ENCODE measurements at places on chromosomes 6 and 20.
A peak's percentile ranks its signal among the peaks of the same experiment; 100 is the strongest.

DNA sequence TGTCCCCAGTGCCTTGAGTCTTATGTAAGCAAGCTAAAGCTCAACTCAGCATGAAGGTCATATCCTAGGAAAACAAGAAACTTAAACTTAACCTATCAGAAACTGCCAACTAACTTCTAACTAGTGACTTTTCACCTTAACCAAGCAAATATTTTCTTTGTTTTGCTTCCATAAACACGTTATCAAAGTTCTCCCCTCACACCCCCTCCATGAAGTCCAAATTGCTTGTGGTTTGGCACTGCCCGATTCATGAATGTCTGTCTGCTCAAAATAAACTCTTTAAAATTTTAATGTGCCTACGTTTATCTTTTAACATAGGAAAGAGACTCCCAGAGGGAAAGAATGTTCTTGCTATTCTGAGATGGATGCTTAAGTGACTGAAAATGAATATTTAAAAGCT, 34.9 kb downstream of the GSTA2 start:
- DNase-seq: no peak

GRCh38 chr6:101537753-101538316, 144.3 kb downstream of the GRIK2 start:
- no peak for DNase-seq

GRCh38 chr6:106628658-106629102, 618 bp downstream of the RTN4IP1 start:
- no peak for DNase-seq

DNA sequence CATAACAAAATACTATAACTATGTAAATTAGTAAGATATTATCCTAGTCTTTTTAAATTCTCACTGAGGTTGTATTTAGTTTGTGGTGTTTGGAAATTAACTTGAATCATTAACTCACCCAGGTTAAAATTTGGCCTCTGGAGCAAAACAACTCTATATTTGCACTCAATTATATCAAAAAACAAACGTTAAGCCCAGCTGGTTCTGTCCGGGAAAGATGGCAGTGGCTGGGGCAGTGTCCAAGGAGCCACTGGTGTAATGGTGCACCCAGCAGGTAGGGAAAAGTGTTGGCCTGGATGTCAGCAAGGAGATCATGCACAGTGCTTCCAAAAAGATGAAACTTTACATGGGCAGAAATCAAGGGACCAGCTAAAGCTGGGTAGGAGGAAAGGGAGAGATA, 285.3 kb upstream of the CITED2 start:
- no peak for DNase-seq

DNA sequence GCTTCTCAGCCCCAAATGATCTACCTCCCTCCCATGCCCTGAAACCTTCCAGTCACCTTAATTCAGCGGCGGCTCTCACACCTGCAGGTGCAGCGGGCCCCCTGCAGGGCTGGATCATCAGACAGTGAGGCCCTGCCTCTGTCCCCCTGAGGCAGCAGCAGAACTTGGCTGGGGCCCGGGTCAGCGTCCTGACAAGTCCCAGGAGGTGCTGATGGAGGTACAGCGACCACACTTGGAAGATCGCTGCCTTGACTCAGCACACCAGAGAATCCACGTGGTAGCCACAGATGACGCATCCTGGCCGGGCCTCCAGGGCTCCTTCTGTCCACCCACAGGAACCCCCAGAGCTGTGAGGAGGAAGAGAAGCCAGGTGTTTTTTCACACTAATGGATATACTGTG, 116.4 kb upstream of the THBS2 start:
- no peak for DNase-seq

- no peak for DNase-seq
Observed at GRCh38 chr6:47016909-47017308, 25.2 kb downstream of the ADGRF1 start.

GRCh38 chr6:35449287-35449881, 2.8 kb upstream of the FANCE start:
- DNase-seq: peak; percentile 74

- DNase-seq: no peak
Observed at GRCh38 chr6:149293244-149293643, 24.3 kb upstream of the TAB2 start.

GRCh38 chr20:41618807-41619311, 682 bp upstream of the CHD6 start:
- DNase-seq: peak; percentile 72

GRCh38 chr6:101178748-101179147, 214.8 kb upstream of the GRIK2 start:
- DNase-seq: no peak

GRCh38 chr6:90238496-90239266, 58.0 kb downstream of the BACH2 start:
- no peak for DNase-seq

GRCh38 chr6:131575834-131576478, 2.9 kb downstream of the ARG1 start:
- DNase-seq: no peak

DNA sequence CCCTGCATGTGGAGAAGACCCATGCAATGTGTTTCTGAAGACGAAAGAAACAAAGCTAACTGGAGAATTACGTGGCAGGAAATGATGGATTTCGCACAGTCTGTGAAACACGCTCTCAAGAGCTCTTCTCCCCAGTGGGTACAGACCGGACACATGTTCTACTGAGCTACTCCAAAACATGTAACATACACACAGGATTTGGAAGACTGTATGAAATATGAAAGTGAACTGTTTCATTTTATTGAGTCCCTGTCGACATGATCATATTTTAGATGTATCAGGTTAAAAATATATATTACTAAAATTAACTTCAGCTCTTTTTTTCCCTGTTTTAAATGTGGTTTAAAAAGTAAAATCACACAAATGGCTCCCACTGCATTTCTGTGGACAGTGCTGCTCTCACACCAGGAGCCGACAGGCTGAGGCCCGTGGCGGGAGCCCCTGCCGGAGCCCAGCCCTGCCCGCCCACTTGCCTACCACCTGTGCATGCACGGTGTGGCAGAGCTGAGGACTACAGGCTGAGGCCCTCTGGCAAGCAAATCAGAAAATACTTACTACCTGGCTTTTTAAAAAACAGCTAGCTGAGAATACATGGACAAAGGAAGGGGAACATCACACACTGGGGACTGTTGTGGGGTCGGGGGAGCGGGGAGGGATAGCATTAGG, 58.9 kb upstream of the NXT1 start:
- DNase-seq: no peak

DNA sequence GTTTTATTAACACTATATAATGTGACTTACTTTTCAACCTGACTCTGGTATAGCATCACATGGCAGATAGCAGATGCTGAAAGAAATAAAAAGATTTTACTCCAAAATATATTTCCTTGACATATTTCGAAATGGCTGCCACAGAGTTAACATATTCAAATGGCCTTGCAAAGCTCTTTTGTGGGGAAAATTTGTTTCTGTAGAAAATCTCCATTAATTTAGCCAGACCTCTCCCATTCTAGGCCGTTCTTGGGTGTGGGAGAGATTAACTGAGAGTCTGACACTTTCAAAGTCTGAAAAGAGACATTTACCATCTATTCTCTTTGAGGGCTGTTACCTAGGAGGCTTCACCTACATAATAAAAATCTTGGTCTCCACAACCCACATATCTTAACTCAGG, 217.2 kb downstream of the OTOR start:
- no peak for DNase-seq

DNA sequence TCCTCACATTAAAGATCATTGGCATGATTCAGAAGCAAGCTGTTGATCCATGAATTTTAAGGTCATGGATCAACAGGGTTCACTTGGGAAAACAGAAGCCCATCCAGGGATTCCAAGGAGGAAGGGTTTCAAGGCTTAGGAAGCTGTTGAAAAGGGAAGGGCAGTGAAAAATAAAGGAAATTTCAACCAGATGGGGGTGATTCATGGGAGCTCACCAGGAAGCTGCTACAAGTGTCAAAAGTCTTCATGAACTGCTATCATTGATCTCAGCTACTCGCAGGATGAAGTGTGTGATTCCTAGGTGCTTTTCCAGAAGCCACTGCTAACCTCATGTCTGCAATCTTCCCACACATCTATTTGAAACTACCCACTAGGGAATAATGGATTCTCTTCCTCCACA, 26.2 kb downstream of the ADTRP start:
- DNase-seq: no peak

GRCh38 chr6:166707045-166707444, 80.0 kb upstream of the RPS6KA2 start:
- DNase-seq: peak; percentile 78

GRCh38 chr6:106055489-106055888, 30.6 kb upstream of the PRDM1 start:
- DNase-seq: no peak

GRCh38 chr6:169803816-169804340, 52.5 kb downstream of the ERMARD start:
- no peak for DNase-seq

DNA sequence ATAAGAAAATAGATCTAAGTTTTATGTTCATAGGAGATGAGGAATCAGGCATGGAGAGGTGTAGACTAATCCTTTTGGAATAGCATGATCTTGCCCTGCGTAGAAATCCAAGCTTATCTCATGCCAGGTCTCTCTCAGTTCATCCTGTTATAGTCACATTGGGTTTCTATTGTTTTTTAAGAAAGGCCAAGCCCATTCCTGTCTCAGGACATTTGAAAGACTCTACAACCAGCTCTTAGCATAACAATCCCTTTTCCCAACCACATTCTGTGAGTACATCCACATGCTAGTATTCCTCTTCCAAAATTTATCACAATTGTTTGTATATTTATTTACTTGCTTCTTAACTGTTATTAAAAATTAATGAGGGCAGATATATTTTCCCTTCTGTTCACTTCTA, 130.3 kb downstream of the MMUT start:
- DNase-seq: no peak

GRCh38 chr20:23061734-23062561, 12.5 kb upstream of the THBD start:
- DNase-seq: peak; percentile 55

- DNase-seq: no peak
Observed at GRCh38 chr6:16837217-16837972, 76.1 kb upstream of the ATXN1 start.

DNA sequence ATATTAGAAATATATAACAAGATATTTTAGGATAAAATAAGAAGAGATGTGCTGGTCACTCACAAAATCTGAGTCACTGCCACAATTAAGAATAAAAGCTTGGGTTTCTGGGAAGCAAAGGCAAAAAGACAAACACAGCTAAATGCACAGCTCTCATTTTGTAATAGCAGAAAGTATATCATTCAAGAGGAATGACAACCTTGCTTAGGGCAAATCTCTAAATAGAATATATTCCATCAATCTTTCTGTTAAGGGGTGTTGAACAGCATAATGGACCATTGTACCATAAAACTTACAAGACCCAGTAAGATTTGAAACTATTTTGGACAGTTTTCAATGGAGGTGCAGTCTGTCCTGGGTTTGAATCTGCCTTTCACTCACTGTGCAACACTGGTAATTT, 464.9 kb upstream of the SOX4 start:
- no peak for DNase-seq

DNA sequence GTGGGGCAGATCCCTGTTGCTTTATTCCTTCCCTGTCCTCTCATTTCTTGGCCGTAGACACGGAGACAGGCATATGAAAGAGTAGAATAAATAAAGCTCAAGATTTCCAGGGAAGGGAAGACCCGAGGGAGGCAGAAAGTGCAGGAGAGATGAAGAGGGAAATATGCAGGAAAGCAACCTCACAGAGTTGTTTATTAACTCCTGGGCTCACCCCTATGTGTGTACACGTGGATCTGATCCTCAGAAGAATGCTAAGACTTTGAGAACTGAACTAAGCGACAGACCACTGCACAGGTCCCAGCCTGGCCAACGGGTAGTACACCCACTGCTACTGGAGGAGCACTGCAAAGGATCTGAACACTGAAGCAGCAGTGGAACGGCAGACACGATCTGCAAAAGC, 156.2 kb downstream of the KIF16B start:
- DNase-seq: no peak

DNA sequence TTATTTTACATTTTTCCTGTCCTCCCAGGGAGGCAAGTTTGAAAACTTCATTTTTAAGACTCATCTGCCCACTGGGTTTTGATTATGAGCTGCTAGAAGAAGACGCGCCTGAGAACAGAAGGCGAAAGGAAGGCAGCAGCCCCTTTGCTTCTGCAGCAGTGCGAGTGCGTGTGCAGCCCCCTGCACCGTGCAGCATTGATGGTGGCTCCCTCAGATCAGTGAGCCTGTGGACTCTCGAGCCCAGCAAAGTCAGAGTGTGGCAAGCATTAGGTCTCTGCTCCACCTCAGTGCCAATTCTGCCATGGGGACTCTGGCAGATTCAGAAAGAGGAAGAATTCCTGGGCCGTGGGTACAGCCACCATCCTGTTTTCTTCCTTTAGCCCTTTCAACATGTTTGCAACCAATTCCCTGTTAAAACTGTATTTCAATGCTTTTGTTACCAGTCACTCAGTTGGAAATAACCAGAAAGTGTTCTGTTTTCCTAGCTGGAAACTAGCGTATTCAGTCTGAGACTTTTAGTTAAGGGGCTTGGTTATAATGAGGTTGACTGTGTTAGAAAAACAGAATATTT, 134.8 kb upstream of the OGFRL1 start:
- DNase-seq: no peak

DNA sequence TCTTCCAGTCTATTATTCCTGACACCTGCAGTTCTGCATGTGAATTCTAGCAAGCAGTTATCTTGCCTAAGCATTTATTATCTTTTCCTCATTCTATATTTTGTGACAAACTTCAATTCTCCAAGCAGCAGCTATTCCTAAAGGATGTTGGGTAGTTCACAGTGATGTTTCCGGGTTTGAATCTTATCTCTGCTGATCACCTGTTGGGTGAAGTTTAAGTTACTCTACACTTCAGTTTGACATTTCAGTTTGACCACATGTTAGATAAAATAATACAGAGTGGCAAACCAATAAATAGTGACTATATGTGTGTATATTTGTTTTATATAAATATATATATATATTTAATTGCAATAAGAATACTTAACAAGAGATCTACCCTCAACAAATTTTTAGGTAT, 168.6 kb downstream of the ADGRG6 start:
- no peak for DNase-seq

DNA sequence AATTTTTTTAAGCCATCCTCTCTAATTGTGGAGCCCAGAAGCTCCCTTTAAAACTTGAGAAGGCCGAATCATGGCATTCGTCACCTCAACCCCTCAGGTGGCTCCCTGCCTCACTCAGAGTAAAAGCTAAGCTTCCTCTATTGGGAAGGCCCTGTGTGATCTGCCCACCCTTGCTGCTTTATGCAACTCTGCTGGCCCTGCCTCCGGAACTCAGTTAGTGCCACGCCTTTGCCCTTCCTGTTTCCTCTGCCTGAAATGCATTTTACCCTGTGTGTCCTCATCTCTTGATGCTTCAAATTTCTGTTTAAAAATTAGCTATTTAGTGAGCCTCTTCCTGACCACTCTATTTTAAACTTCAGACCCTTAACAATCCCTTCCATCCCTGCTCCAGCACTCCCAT, 5.7 kb downstream of the PACRG start:
- DNase-seq: no peak

GRCh38 chr6:28597217-28597835, 71.6 kb downstream of the GPX5 start:
- peak; percentile 38 for DNase-seq

GRCh38 chr20:47257771-47258170, 98.7 kb downstream of the ZMYND8 start:
- DNase-seq: no peak
